ENCODE measurements at places on chromosomes 13 and 19.
A peak's percentile ranks its signal among the peaks of the same experiment; 100 is the strongest.

DNA sequence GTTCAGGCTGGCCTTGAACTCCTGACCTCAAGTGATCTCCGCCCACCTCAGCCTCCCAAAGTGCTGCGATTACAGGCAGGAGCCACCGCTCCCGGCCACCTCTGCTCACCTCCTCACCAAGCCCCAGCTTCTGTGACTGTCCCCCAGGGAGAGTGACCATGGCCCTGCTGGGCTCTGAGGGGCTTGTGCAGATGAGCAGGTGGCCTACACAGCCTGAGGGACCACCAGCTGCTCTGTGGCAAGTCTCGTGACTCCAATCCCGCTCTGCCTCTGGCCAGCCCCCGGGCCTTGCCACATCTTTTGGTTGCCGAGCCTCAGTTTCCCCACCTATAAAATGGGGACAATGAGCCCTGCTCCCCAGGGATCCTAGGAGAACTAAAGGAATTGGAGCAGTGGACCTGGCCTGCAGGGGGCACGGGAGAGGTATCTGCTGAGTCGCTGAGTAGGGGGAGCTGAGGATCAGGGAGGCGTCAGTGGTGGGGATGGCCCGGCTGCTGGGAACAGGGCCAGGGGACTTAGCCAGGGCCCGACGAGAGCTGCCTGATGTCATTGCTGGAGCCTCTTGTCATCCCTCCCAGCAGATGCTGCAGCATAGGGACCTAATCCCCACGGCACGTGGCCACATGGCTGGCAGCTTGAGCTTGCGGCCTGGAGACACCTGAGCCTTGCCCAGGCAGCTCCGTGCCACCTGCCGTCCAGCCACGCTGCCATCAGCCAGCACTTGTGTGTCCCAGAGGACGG lies 74.7 kb downstream of the GADD45B start:
- no peak for DNase-seq

DNA sequence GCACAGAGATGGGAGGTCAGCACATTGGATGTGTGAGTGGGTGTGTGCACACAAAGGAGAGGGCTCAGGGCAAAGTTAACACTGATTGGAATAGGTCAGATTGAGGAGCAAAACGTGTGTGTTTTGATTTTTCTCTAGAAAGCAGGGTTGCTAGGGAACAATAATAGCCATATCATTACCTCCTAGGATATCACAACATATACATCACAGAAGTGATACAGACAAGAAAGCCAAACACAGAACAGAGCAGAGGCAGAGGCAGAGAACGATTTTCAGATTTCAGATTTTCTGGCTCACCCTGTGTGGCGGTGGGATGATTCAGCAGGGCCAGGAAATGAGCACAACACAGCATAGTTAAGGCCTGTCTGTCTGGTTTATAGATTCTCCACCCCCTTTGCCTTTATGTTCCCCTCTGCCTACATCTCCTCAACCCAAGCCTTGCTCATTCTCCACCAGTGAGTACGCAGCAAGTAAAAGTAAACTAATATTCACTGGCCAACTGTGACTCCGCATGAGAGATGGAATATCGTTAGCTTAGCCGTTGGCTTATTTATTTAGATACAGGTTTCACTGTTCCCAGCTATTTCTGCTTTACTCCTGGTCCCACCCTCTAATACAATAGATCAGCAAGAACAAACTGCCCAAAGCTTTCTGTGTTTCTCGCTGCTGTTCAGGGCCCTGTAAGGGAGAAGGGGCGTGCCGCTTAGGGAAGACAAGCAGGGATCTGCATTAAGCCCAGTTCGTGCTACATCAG lies 182.7 kb upstream of the TSC22D1 start:
- peak; percentile 25 for DNase-seq

DNA sequence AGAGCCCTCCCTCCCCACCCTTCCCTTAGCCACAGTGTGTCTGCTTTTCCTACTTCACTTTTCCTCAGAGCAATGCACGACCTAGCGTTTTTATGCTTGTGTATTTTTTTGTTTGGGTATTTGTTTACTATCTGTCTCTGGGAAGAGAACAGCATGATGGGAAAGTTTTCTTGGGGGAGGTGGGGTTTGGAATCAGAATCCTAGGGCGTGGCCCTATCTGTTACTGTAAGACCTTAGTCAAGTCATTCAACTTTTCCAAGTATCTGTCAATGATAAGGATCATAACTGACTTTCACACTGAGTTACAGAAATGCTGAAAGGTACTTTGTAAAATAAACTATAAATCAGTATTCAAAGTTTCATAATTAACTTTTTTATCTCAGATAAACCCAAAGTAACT lies 146.3 kb upstream of the WASF3 start:
- no peak for DNase-seq

DNA sequence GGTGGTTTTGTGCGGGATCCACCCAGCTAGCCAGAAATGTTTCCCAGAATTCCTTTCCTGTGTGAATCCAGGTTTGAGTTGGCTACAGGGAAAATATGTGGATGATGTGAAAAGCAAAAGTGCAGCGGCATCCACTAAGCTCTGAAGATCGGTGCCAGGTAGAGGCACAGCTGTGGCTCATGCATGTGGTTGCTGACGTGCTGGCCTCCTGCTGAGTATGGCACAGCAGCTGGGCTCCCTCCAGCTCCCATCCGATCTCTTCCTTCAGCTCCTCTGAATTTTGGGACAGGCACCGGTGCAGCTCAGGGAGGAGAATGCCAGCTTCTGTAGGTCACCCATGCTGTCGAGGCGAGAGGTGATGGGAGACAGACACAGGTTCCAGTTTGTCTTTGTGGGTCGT lies 84.0 kb upstream of the GSX1 start:
- no peak for DNase-seq

DNA sequence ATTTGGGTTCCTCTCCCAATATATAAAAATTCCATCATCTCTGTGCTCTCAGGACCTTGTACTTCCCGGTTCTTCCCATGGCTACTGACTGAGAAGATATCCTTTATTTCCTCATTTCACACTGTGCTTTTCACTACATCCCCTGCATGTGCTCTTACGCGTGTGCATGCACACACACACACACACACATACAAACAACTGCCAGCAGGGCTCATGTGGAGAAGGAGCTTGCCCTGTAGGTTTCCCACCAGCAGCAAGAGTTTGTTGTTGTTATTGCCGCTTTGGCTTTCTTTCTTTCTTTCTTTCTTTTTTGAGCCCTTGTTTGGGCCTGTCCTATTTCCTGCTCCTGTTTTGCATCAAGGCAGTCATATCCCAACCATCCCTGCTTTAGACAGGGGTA lies 43.6 kb downstream of the TEX26 start:
- peak; percentile 3 for DNase-seq

DNA sequence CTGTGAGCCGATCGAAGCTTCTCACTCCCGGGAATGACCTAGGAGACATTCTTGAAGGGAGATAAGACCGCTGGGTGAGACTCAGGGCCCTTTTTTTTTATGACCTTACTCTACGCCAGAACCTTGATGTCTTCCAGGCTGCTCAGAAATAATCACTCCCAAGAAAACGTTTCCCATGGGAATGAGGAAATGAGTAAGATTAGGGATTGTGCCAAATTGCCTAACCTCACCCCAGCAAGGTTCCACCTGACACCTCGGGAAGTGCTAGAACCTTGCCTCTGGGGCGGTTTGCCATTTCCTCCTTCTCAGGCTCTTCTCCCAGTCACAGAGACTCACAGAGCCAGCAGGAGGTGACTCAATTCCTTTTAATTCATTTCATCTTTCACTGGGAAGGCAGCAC lies 2.3 kb downstream of the SLC46A3 start:
- DNase-seq, result peak; percentile 29

- DNase-seq, result no peak
Observed at GRCh38 chr19:13888281-13888680, 11.3 kb downstream of the NANOS3 start.

GRCh38 chr13:87355451-87355850 lies 315.7 kb upstream of the SLITRK5 start:
- no peak for DNase-seq

DNA sequence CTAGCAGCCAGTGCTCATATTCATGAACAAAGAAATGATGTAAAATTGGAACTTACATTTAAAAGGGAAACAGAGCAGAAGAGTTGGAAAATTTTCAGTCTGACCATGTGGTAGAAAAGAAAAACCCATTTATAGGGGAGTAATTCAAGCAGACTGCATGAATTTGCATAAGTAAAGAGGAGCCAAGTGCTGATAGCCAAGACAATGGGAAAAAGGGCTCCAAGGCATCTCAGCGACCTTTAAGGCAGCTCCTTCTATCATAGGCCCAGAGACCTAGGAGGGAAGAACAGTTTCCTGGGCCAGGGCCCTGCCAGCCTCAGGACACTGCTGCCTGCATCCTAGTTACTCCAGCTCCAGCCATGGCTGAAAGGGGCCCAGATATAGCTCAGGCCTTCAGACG lies 7.5 kb downstream of the DNAJC3 start:
- no peak for DNase-seq

- DNase-seq, result peak; percentile 78
Observed at GRCh38 chr13:80030491-80030890, 310.4 kb downstream of the SPRY2 start.

DNA sequence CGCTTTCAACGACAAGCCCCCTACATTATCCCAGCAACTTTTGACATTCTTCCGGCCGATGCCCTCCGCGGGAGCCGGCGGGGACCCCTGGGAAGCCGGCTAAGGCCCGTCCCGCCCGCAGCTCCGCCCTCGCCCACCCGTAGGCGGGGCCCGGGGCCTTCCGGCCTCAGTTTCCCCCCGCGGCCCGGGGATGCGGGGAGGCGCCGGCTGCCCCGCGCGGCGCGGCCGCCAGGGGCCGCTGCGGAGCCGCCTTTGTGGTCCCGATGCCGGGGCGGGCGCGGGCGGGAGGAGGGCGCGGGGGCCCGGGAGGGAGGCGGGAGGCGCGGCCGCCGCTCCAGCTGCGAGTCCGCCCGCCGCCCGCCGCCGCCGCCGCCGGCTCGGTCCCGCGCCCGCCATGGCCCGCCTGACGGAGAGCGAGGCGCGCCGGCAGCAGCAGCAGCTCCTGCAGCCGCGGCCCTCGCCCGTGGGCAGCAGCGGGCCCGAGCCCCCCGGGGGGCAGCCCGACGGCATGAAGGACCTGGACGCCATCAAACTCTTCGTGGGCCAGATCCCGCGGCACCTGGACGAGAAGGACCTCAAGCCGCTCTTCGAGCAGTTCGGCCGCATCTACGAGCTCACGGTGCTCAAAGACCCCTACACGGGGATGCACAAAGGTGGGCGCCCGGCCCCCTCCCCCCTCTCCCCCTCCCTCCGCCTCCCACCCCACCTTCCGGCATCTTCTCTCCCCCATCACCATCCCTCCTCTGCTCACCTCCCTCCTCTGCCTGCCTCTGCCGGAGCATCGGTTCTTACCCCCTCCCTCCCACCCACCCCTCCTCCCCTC lies at the start of gene CELF5:
CELF5 (plus strand) TSS at position 316 of the 823 bp plus-strand sequence; CDS start at position 395, 79 bp downstream.
- DNase-seq, result peak; percentile 30

GRCh38 chr13:34303346-34303745 lies 485.4 kb downstream of the RFC3 start:
- DNase-seq, result no peak

DNA sequence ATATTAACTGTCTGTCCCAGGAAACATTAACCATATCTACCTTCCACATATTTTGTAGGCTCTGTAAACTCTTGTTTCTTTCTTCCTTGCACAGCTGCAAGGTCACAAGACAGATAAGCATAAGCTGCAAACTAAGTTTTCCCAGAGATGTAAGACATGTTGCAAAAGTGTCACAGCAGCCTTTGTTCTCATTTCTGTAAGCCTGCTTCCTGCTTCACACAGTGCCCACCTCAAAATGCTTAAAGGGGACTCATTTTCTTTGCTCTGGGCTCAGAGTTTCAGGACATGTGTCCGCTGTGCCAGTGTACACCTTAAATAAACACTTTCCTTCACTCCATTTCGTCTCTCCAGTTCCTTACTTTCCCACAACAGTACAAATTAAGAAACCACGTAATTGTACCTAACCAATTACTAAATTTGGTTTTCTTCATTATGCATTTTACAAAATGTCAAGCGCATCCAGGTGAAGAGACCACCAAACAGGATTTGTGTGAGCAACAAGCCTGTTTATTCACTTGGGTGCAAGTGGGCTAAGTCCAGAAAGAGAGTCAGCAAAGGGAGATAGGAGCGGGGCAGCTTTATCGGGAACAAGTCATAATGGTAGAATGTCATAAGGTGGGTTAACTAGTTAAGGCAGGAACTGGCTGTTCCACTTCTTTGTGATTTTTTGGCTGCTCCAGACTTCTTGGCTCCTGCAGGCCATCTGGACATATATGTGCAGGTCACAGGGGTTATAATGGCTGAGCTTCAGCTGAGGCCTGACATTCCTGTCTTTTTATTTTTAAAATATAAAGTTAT lies 12.7 kb upstream of the ZNF431 start:
- peak; percentile 11 for DNase-seq

GRCh38 chr19:48351341-48351752 lies 12.4 kb downstream of the TMEM143 start:
- peak; percentile 83 for DNase-seq

- DNase-seq, result no peak
Observed at GRCh38 chr19:33684538-33685232, 62.9 kb downstream of the CHST8 start.

- DNase-seq, result peak; percentile 53
Observed at GRCh38 chr19:38952395-38953165, 21.8 kb downstream of the MRPS12 start.

DNA sequence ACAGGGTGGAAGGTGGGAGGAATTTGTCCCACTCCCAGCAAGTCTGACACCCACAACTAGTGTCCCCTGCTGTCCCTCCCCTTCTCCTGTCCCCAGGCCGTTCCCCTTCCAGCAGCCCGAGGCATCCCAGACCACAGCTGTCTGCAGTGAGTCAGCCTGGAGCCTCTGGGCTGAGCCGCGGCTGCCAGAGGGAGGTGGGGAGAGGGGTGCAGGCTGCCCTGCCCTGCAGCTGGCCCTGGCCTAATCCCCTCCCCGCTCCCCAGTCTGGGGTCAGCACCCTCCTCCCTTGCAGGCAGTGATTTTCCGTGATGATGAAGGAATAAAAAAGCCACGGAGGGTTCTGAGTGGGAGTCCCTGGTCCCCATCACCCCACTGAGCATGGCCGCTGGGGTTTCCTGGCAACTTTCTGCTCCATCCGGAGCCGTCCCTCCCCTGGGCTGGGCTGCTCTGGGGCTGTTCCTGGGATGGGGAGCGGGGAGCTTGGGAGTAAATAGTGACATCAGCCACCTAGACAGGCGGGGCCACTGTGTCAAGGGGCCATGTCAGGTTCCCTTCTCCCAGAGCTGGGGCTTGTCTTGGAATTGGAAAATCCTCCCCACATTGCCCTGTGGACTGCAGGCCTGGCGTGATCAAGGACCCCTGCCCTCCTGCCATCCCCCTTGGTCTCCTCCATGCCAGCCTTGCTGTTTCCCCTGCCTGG lies 16.8 kb downstream of the SPC24 start:
- peak; percentile 68 for DNase-seq

DNA sequence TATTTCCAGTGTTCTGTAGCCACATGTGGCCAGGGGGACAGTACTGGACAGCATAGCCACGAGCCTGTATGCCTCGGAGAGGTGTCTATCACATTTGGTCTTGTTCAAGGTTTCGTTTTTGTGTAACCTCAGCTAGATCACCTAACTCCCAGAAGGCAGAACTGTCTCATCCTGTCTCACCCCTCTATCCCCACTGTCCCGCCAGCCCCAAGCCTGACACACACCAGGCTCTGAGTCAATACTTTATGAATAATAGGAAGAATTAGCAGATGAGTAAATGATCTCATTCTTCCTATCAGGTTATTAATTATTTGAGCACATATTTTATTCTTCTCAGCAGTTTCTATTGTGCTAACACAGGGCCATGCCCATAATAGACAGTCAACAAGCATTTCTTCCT lies 132.2 kb downstream of the NUFIP1 start:
- DNase-seq, result no peak

GRCh38 chr13:77143431-77143830 lies 116.5 kb upstream of the FBXL3 start:
- DNase-seq, result no peak
